Omental fat pad (tissue), 4 donors: ENCODE measurements at places on chromosomes 16 and 17.

DNA sequence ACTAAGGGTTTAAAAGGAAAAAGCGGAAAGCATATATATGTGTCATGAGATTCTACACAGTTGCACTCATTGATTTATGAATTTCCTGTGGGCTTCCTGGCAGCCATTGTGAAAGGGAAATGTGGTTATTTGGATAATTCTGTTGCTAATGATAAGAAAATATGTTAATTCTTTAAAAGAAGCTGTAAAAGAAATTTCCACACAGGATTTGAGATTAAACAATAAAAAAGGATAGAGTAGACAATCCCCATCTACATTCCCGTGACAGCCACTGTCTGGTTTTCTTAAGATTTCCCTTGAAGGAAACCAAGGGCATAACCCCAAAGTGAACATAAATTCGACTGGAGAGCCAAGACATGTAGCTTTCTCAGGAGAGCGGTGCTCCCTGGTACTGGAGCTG, 397.5 kb downstream of the CPPED1 start:
- no peak for DNase-seq

- no peak for DNase-seq
These were observed 1.6 kb upstream of the WFIKKN2 start for GRCh38 chr17:50833510-50834428.

DNA sequence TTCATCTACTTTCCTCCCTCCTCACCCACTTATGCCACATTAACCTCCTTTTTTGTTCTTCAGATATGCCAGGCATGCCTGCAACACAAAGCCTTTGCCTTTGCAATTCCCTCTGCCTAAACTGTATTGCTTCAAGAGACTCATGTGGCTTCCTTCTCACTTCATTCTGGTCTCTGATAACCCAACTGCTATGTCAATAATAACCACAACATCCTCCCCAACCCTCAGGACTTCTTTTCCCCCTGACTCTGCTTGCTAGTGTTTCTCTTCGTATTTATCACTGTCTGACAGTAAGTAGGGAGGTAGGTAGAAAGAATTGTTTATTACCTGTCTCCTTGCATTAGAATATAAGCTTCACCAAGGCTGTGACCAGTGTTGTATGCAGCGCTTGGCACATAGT, 22.4 kb downstream of the RBL2 start:
- no peak for DNase-seq

DNA sequence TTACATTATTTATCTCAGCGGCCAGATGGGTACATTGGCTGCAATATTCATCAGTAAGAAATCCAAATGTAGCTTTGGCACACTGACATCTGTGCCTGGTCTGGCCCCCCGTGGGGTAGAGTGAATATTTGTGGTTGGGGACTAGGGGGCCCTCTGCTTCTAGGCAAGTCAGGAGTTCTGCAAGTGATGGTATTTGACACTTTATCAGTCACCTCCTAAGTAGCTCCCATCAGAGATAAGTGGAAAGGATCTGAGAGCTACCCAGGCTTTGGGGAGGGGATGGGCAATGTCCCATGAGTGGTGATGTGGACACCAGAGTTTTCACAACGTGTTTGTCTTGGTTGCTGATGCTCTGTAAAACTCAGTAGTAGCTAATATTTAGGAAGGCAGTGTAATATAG, 609.9 kb upstream of the RBFOX1 start:
- no peak for DNase-seq

DNA sequence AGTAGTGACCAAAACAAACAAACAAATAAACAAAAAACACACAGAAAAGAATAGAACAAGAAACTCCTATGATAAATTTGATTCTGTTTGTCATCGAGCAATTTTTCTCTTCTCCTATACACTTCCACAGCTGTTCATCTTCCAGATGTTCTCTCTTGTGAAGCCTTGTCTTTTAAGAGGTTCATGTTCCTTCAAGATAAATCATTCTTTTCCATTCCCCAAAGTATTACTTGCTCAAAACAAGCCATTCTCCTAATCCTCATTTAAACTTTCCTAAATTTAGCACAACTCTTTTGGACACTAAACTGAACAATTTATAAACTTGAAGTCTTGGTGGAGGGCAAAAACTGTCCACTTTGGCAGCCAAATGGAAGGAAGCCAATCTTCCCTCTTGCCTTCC, 103.3 kb downstream of the ABCA8 start:
- no peak for DNase-seq

GRCh38 chr17:60513014-60513413, 13.0 kb downstream of the APPBP2 start:
- DNase-seq, result no peak

DNA sequence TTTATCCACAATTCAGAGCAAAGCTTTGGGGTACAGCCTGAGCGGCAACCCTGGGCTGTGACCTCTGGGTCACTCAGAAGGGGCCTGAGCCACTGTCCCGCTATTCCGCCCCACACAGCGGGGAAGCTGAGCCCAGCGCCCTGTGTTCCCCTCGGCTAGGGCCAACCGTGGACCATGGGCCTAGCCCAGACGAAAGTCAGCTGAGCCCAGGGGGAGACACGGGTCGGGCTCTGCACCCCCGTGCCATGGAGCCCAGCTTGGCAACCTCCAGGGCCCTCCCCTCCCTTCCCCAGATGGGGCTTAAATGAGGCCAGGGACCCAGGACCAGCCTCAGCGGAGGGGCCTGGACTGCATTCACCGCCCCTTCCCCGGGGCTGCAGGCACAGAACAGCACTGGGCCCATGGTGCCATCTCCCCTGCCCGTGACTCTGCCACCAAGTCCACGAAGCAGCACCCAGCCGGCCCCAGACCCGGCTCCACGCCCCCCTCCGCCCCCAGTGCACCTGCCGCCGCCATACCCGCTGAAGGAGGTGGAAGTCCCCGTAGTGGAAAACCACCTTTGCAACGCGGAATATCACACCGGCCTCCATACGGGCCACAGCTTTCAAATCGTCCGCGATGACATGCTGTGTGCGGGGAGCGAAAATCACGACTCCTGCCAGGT, 1.8 kb downstream of the TPSD1 start:
- no peak for DNase-seq

DNA sequence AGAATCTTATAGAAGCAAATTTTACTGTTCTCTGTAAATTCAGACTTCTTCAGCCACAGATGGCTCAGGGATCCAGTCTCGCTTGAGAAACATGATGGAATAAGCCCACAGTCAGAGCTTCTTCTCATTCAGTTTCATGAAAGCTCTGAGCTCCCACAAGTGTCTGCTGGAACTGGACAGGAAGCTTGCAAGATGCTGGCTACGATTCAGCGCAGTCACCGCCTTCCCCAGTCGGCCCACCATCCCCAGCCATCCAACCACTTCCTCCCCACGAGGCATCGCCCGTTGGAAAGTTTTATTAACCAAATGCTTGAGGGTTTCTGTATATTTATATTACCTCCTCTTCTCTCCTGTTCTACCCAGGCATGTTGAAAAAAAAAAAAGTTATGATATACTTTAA, 171.7 kb downstream of the ZFHX3 start:
- no peak for DNase-seq
